ENCODE measurements at places on chromosomes 3 and 15.

- no peak for DNase-seq
Observed at GRCh38 chr15:28037969-28038590, 61.0 kb downstream of the OCA2 start.

GRCh38 chr3:184129012-184129411, 6.1 kb upstream of the EIF2B5 start:
- DNase-seq = no peak

GRCh38 chr3:182501856-182502255, 291.4 kb upstream of the ATP11B start:
- DNase-seq = no peak

DNA sequence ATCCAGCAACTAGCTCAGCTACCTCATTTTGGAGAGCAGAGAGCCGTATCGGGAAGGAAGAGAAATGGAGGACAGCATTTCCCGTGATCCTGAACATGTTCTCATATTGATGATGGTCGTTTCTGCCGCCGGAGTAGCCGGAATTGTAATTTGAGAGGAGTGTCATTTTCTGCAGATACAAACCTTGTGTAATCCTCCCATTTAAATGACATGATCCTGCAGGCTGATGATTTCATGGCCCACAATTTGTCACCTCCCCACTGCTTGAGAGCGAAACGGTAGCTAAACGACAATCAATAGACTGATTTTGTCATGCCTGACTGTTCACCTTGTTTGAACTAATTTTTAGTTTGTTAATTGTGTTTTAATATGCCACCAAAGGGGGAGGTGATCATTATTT, 126.5 kb upstream of the CNTN6 start:
- DNase-seq = no peak

GRCh38 chr15:57343048-57343447, 33.3 kb upstream of the CGNL1 start:
- no peak for DNase-seq

GRCh38 chr15:67098768-67099282, 33.4 kb downstream of the SMAD3 start:
- DNase-seq = no peak

GRCh38 chr3:22996920-22997571, 206.1 kb upstream of the UBE2E2 start:
- DNase-seq = peak; percentile 52

- DNase-seq = no peak
Observed at GRCh38 chr15:67419705-67420104, 101.2 kb upstream of the C15orf61 start.

DNA sequence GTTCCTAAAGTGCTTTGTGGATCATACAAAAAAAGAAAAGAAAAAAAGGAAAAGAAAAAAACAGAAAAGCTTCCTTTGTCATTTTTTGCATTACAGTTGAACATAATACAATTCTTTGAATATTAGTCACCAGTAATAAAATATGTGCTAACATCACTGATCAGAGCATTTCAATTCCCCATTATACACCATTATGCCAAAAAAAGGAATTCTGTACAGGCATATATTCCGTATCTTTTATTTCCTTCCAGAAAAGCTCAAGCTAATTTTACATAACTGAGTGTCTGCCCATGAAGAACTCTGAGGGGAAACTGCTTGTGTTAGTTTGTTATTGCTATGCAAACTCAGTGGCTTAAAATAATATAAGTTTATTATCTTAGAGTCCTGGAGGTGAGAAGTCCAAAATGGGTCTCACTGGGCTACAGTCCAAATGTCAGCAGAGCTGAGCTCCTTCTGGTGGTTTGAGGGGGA, 377.9 kb downstream of the GAP43 start:
- DNase-seq = no peak

GRCh38 chr3:129756871-129757270, 136.6 kb downstream of the TMCC1 start:
- DNase-seq = no peak

DNA sequence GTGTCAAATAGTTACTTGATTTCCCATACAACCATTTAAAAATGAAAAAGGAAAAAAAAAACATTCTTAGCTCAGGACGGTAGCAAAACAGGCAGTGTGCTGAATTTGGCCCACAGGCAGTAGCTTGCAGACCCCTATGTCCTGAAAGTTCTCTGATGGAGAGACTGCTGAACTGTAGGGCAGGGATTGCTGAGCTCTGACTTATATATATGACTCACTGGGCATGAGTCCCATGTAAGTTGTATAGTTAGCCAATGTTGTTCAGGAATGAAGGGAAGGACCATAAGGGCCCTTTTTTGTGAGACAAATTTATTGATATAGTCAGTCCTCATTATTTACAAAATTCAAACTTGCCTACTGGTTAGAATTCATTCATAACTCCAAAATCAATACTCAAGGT, 36.9 kb upstream of the FRMD4B start:
- DNase-seq = no peak

- no peak for DNase-seq
Observed at GRCh38 chr3:121710347-121710746, 39.2 kb downstream of the GOLGB1 start.

DNA sequence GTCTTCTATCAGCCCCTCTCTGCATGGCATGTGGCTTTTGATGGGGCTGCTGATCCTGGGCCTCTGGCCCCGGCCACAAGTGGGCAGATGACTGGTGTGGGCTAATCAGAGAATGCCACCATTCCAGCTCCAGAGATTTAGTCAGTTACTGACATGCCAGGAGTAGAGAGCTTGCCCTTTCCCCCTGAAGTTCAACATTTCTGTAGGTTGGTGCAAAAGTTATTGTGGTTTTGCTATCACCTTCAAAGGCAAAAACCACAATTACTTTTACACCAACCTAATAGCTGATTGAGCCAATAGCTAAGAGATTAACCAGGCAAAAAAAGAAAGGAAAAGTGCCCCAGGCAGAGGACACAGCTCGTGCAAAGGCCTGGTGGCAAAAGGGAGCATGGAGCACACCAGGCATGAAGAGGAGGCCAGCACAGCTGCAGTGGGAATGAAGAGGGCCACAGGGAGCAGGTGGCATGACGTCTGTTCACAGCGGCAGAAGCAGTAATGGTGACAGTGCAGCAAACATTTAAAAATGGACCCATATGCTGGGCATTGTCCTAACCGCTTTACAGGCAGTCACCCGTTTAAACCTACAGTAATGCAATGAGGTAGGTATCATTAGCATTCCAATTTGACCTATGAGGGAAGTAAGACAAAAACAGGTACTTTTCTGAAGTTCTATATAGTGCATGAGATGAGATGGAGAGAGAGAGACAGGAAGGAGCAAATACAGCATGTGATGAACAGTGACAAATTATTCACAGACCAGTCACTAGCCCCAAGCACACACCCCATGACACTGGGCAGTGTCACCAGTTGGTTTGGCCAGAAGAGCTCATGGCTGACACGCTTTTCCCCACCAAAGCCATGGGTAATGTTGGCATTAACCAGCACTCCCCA, 373.0 kb upstream of the PROK2 start:
- DNase-seq = no peak

DNA sequence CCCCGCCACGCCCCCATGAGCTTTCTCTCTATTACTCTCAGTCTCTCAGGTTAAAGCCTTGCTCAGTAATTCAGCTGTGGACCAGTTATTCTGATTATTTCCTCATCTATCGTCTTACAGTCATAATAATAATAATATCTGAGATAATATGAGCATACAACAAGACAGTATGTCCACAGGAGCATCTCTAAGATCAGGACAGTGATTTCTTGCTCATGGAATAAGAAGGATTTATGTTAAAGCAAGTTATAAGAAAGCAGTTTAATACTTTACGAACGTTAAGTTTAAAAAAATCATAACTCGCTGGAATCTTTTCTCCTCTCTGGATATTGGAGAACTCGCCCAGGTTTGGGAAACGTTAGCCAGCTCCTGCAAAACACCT, 643 bp upstream of the LMCD1 start:
- DNase-seq = no peak
